D721Med (cell line): ENCODE measurements at places on chromosomes 5 and 9.

DNA sequence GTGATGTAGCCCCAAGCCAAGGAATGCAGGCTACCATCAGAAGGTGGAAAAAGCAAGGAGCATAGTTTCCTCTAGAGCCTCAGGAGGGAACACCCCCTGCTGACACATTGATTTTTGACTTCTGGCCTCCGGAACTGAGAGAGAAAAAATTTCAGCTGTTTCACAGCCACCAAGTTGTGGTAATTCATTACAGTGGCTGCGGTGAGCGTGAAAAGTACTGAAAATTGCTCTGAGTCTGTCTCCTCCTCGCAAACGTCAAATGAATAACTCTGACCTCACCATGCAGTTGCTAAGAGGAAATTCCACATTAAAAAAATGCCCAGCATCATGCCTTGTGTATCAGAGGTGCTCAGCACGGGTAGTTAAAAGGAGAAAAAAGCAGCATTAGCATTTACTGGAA, 277.9 kb upstream of the MSX2 start:
- no peak for DNase-seq

- no peak for DNase-seq
Observed at GRCh38 chr5:110441035-110441434, 285.4 kb downstream of the TMEM232 start.

GRCh38 chr9:1881708-1882295, 133.3 kb upstream of the SMARCA2 start:
- no peak for DNase-seq

- DNase-seq: no peak
Observed at GRCh38 chr5:31244921-31245320, 51.4 kb downstream of the CDH6 start.
